ENCODE measurements at places on chromosomes 3 and 15. TPM values are rescaled to one million over a fixed set of nuclear protein-coding genes. Genes with fewer than 3 reads are reported as not detected.

DNA sequence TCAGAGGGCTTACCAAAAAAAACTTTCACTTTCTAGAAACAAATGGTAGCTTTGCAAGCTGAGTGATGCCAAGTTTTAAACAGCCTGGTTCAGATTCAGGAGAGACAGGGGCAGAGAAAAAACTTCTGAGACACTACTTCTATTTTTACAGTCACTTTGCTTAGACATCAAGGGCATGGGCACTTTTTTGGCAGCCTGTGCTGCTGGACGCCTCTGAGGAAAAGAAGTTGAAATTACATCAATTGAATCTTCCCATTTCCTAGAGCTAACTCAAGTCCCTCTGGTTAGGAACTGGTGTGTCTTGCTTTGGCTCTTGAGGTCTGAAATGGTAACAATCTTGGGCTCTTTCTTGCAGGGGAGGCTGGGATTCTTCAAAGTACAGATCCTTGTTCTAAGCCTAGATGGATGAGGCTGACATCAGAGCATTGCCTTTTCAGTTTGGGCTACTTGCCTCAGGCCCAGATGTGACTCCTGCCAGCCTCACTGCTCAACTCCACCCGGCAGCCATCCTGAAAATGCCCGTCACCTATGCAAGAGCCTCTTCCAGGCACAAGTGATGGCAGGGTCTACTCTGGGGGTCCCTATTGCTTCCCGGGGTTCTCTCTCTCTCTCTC lies 357.5 kb downstream of the FOXP1 start:
- DNase-seq, result no peak
- no peak overlapping the region for H3K27ac ChIP-seq
- H3K4me3 ChIP-seq, result no peak overlapping the region
- no peaks in the 10 kb centered on the region for H3K36me3 ChIP-seq
- no peaks in the 10 kb centered on the region for H3K27me3 ChIP-seq
- H3K4me1 ChIP-seq, result peaks cover 7% of the 10 kb centered on the region

DNA sequence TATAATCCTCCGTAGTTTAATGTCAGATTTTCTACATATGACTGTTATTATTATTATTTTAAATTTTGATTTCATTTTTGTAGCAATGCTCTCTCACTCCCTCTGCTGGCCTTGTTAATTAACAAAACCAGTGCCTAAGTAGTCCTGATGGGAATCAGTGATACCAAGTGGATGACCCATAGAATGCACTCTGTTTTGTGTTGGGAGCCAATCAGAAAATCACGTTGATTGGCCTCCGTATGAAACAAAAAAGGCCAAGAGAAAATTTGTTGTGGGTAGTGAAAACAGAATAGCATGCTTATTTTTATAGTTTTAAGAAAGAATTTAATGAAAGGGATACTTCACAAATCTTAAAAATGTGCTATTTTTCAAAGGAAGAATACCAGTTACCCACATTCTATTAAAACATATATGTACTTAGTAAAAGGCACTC lies 34.4 kb upstream of the MEIS2 start:
- no peaks in the 10 kb centered on the region for H3K27me3 ChIP-seq
- no peak for DNase-seq
- no peaks in the 10 kb centered on the region for H3K36me3 ChIP-seq

The EAF1 gene
- 28.0 TPM for total RNA-seq

The TMIE gene
- total RNA-seq, result 0.90 TPM

DNA sequence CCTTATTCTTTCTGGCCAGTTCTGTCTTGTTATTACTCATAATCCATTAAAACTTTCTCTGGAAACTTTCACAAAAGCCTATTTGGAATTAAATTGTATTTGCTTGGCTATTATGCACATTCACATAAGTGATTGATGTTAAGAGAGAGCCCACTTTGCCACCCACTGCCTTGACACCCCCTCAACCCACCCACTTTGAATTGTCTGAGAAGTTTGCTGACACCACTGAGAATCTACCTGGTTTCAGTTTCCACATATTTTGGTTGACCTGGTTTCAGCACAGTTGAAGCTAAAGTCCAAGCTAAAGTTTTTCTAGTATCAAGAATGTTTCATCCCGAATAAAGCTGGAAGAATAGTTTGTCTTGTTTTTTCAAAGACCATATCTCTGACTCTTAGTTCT lies 70.9 kb downstream of the ARMC8 start:
- no peak overlapping the region for H3K4me3 ChIP-seq
- H3K27ac ChIP-seq, result no peak overlapping the region
- no peaks in the 10 kb centered on the region for H3K36me3 ChIP-seq
- H3K27me3 ChIP-seq, result no peaks in the 10 kb centered on the region
- no peaks in the 10 kb centered on the region for H3K4me1 ChIP-seq

The TPRA1 gene
- total RNA-seq, result 18.8 TPM

DNA sequence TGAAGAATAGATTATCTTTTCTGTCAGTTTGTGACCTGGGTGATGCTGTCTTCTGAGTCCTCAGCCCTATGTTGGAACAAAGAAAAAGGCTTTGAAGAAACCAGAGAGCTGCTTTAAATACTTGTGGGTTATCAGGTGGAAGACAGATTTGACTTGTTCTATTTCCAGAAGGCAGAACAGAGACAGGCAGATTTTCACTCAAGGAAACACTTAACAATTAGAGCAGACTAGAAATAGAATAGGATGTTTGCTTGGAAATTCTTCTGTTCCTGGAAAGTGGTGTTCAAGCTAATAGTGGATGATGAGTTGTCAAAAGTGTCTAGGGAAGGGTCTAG lies 219.4 kb downstream of the UBE2E2 start:
- no peak overlapping the region for H3K4me3 ChIP-seq
- no peak for DNase-seq
- no peaks in the 10 kb centered on the region for H3K27me3 ChIP-seq
- H3K36me3 ChIP-seq, result no peaks in the 10 kb centered on the region
- H3K4me1 ChIP-seq, result no peaks in the 10 kb centered on the region

The FBN1 gene
- 3.3 TPM for total RNA-seq

DNA sequence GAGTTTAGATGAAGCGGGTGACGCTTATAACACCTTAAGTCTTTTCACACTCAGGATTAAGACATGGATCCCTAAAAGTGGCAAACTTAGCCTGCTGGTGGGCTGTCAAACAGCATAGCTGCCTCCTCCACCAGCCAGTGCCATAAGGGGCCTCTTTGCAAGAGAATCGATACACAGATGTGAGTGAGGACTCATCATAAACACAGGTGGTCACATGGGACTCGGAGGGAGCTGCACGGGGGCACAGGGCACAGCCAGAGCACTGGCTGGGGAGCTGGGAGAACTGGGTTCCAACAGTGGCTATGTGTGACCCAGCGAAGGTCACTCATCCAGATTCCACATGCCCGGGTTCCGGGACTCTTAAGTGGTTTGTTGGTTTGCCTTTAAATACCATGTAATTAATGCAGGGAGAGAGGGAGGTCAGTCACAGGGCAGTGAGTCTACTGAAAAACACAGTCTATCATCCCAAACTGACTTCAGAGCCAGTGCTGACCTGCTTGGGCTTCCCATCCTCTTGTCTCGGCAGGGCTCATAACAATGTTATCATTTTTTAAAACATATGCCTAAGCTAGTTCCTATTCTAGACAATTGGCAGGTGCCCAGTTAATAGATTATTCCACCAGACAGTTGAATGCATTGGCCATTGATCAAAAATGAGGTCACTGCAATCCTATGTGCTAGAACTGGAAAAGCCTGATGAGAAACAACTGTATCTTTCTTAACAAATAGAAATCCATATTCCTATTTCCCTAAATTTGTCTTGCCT lies 51.8 kb downstream of the SLC12A8 start:
- H3K27ac ChIP-seq, result no peak overlapping the region
- DNase-seq, result no peak
- no peaks in the 10 kb centered on the region for H3K36me3 ChIP-seq
- H3K4me1 ChIP-seq, result peaks cover 2% of the 10 kb centered on the region
- no peak overlapping the region for H3K4me3 ChIP-seq

The RBM15B gene
- total RNA-seq, result 60.9 TPM
